ENCODE measurements at places on chromosomes 4 and X.

GRCh38 chr4:102525097-102525496 is 23.9 kb downstream of the NFKB1 start:
- no peak for DNase-seq

DNA sequence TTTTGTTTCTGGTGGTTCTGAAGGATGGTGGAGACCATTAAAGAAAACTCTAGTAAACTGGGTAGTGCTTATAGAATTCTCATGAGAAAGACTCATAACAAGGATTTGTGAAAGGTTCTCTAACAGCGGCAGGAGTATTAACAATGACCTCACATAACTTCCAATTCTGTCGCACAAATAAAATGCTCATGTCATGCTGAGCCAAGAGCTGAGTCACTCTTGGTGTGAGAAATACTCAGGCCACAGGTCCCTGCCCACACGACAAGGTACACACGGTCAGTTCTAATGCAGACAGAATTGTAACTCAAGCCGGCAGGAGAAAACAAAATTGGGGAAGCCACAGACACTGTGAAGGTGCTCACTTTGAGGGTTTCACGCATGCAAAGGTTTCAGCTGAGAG is 34.4 kb upstream of the C4orf50 start:
- DNase-seq = no peak

DNA sequence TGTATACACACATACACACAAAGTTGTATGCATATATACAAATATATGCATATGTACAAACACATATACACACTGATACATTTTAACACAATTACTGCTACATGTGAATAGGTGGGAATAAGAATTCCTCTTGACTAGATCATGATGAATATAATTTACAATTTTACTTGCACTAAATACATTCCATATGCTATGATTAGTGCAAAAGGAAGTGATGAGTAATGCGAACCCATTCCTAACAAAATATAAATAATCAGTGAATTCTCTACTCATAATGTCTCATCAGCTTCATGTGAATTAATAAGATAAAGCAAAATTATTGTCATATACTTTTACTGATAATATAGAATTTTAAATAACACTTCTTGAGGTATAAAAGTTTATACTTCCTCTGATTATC is 1077.3 kb upstream of the PCDH10 start:
- DNase-seq = no peak

- DNase-seq = no peak
Observed at GRCh38 chrX:134544513-134545151, 84.7 kb downstream of the HPRT1 start.

GRCh38 chr4:152188801-152189200 is 347.1 kb downstream of the FBXW7 start:
- DNase-seq = no peak

GRCh38 chrX:84634201-84634782 is 132.0 kb upstream of the HDX start:
- no peak for DNase-seq

GRCh38 chr4:80336582-80336981 is 1.1 kb downstream of the CFAP299 start:
- no peak for DNase-seq

- no peak for DNase-seq
Observed at GRCh38 chr4:95417531-95417930, 131.2 kb downstream of the UNC5C start.

GRCh38 chr4:135510582-135510981 is 1309.0 kb upstream of the PABPC4L start:
- no peak for DNase-seq
